ENCODE measurements at places on chromosomes 5 and 9.

- peaks cover 3% of the 10 kb centered on the region for H3K4me1 ChIP-seq
- no peaks in the 10 kb centered on the region for H3K36me3 ChIP-seq
- no peak overlapping the region for H3K4me3 ChIP-seq
These were observed 69.6 kb upstream of the LRRTM2 start for GRCh38 chr5:138944527-138945322.

GRCh38 chr5:139677736-139678613, 29.8 kb downstream of the CXXC5 start:
- H3K36me3 ChIP-seq = peaks cover 14% of the 10 kb centered on the region
- no peak for DNase-seq
- no peak overlapping the region for H3K4me3 ChIP-seq
- H3K4me1 ChIP-seq = peaks cover 10% of the 10 kb centered on the region

GRCh38 chr5:159444441-159445082, 114.3 kb upstream of the IL12B start:
- no peak overlapping the region for H3K27ac ChIP-seq
- H3K4me1 ChIP-seq = no peaks in the 10 kb centered on the region
- H3K36me3 ChIP-seq = no peaks in the 10 kb centered on the region
- no peak overlapping the region for H3K4me3 ChIP-seq
- DNase-seq = peak; percentile 18

DNA sequence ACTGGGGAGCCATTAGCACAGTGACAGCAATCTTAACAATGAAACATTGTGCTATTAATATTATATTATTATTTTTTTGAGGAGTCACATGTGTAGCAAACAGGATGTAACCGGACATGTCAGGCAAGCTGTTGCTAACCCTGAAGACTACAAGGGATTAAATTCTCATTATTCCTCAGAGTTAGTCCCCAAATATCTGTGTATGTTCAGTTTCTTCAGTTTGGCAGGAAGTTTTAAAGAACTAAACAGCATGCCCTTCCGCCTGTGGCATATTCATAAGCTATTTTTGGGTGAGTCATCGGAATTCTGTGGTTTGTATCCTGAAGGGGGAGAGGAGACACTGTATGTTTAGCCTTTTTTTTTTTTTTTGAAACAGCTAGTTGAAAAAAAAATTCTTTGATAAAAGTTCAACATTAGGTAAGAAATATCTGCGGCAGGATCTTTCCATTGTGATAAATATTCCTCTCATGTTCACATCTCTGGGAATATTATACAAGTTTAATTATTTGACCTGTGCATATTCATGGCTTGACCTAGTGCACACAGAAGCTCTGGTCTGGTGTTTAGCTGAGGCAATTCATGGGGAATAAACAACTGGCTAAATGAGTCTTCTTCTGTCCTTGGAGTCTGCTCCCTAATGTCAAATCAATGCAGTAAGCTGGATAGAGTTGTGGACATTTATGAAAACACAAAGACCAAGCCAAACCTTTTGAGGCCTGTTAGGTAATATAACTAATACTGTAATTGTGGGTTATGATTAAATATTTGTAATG, 202.7 kb upstream of the CDKN2B start:
- no peaks in the 10 kb centered on the region for H3K27me3 ChIP-seq
- no peaks in the 10 kb centered on the region for H3K36me3 ChIP-seq
- no peaks in the 10 kb centered on the region for H3K4me1 ChIP-seq
- DNase-seq = no peak
- H3K27ac ChIP-seq = no peak overlapping the region

DNA sequence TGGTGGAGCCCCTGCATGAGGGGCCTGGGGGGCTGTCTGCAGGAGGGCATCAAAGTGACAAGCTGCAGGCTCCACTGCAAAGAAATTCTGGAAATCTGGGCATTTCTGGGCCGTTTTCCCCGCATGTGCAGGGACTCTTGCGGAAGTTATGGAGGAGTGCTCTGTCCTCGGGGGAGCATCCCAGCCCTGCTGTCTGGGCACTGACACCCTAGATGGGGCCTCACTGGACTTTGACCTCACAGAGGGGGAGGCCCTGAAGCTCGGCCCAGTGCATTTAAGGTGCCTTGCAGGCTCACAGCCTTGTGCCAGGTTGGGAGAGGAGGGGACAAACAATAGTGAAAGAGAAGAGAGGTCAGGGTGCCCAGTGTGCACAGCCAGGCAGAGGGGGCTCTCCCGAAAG, 35.4 kb downstream of the LHX3 start:
- H3K27me3 ChIP-seq = no peaks in the 10 kb centered on the region
- no peak for DNase-seq
- no peak overlapping the region for H3K4me3 ChIP-seq
- H3K36me3 ChIP-seq = no peaks in the 10 kb centered on the region
- no peak overlapping the region for H3K27ac ChIP-seq

- H3K4me3 ChIP-seq = no peak overlapping the region
These were observed 4.4 kb downstream of the SLC22A4 start for GRCh38 chr5:132298298-132299212.

- H3K4me3 ChIP-seq = no peak overlapping the region
- H3K27me3 ChIP-seq = no peaks in the 10 kb centered on the region
These were observed 29.9 kb downstream of the GLT6D1 start for GRCh38 chr9:135609366-135609955.

DNA sequence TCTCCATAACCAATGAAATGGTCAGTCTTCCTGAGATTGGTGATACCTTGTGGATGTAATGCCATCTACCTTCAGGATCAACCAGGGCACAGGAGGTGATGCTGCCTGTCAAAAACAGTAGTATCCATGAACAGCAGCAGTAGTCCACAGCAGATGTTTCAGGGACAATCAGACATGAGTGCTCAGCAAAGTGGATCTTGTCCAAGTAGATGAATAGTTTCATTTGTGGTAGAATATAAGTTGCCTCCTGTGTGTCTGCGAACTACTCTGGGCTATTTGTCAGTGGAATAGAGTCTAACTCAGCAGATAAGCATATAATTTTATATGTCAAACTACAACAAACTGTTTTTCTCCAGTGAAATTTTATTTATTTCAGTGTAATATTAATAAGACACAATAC, 1860.1 kb upstream of the ACO1 start:
- H3K4me3 ChIP-seq = no peak overlapping the region
- no peaks in the 10 kb centered on the region for H3K4me1 ChIP-seq
- H3K27me3 ChIP-seq = no peaks in the 10 kb centered on the region
- no peak for DNase-seq
- H3K27ac ChIP-seq = no peak overlapping the region

GRCh38 chr5:59746241-59746765, 147.2 kb downstream of the PDE4D start:
- no peak overlapping the region for H3K27ac ChIP-seq
- H3K36me3 ChIP-seq = no peaks in the 10 kb centered on the region
- no peak for DNase-seq
- no peaks in the 10 kb centered on the region for H3K4me1 ChIP-seq
- no peak overlapping the region for H3K4me3 ChIP-seq

DNA sequence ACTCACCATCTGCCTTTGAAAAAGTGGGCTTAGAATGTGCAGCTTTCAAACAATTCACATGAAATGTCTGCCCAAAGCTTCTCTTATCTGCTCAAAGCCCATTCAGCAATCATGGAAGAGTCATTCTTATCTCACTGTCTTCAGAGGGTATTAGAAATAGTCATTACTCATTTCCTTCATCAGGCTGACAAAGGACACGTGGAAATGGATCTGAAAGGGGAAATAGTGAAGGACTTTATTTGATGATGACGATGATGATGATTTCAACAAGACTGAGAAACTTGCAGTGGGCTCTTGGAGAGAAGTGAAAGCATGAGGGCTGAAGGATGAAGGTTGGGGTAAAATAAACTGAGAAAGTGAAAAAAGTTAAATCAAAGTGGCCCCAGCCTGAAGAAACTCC, 194.3 kb downstream of the SMARCA2 start:
- DNase-seq = no peak
- H3K36me3 ChIP-seq = no peaks in the 10 kb centered on the region
- no peak overlapping the region for H3K4me3 ChIP-seq
- H3K27ac ChIP-seq = no peak overlapping the region
- no peaks in the 10 kb centered on the region for H3K27me3 ChIP-seq

DNA sequence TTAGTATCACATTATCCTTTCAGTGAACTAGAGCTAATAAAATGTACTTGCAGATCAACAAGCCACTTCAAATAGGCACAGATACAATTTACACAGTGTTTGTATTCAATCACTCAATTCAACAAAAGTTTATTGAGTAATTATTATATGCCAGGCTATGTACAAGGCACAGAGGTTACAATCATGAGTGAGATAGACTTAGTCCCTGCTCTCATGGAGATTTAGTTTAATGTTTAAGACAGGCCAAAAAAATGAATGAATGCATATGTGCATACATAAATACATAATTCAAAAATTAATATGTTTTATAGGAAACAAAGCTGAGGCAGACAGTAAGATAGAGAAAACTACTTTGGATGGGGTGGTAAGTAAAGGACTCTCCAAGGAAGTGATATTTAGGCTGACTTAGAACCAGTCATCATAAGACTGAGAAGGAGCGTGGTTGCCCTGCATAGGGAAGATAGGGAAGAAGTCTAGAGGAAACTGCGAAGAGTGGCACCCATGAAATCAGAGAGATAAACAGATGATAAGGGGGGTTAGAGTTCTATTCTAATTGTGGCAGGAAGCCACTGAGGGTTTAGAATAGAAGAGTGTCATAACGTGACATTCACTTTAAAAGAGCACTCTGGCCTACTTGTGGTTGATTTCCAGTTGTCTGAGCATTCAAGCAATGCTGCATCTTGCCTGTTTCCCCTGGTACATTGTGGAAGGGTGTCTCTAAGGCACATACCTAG, 49.7 kb upstream of the GRAMD2B start:
- H3K4me3 ChIP-seq = no peak overlapping the region
- no peak overlapping the region for H3K27ac ChIP-seq
- peaks cover 9% of the 10 kb centered on the region for H3K4me1 ChIP-seq
- no peaks in the 10 kb centered on the region for H3K36me3 ChIP-seq

GRCh38 chr5:157955541-157956172, 96.7 kb upstream of the CLINT1 start:
- no peaks in the 10 kb centered on the region for H3K4me1 ChIP-seq
- no peaks in the 10 kb centered on the region for H3K36me3 ChIP-seq
- no peaks in the 10 kb centered on the region for H3K27me3 ChIP-seq
- no peak overlapping the region for H3K4me3 ChIP-seq

- peaks cover 11% of the 10 kb centered on the region for H3K4me1 ChIP-seq
- no peaks in the 10 kb centered on the region for H3K36me3 ChIP-seq
- no peak for DNase-seq
These were observed 74.5 kb upstream of the TBCA start for GRCh38 chr5:77850536-77851175.

- H3K27ac ChIP-seq = no peak overlapping the region
- no peak overlapping the region for H3K4me3 ChIP-seq
- H3K36me3 ChIP-seq = no peaks in the 10 kb centered on the region
- DNase-seq = no peak
- H3K4me1 ChIP-seq = peaks cover 9% of the 10 kb centered on the region
These were observed 11.4 kb upstream of the NRARP start for GRCh38 chr9:137313326-137313936.

- no peaks in the 10 kb centered on the region for H3K4me1 ChIP-seq
- H3K27me3 ChIP-seq = no peaks in the 10 kb centered on the region
- no peak for DNase-seq
These were observed 51.1 kb upstream of the COL5A1 start for GRCh38 chr9:134590240-134591081.

DNA sequence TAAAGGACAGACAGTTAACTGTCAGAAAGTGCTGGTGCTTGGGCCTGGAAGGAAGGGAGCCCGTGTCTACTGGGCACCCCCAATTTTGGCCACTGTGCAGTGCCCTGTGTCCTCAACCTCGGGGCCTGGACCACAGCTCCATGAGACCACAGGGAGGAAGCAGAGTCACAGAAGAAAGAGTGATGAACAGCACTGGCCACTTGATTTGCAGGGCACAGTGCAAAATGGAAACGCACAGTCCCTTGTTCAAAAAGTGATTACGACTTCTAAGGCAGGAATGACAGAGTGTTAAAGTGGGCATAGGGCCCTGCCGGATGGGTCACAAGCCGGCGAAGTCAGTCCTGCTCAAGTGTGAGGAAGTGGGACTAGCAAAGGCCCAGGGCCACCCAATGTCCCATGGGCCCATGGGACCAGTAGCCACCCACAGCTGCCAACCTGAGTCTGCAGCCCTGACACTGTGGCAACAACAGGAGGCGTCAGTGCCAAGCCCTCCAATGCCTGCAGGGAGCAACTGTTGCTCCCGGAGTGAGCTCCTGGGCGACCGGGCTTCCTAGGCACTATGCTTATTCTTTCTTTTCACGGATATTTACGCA, 85.4 kb downstream of the ADAMTS2 start:
- H3K27ac ChIP-seq = no peak overlapping the region
- H3K4me1 ChIP-seq = peaks cover 4% of the 10 kb centered on the region
- H3K4me3 ChIP-seq = no peak overlapping the region
- no peaks in the 10 kb centered on the region for H3K36me3 ChIP-seq
- DNase-seq = no peak
- H3K27me3 ChIP-seq = no peaks in the 10 kb centered on the region

GRCh38 chr5:73420666-73421065, 27.9 kb downstream of the FOXD1 start:
- no peak for DNase-seq
- H3K27ac ChIP-seq = no peak overlapping the region
- no peaks in the 10 kb centered on the region for H3K36me3 ChIP-seq
- H3K4me3 ChIP-seq = no peak overlapping the region

DNA sequence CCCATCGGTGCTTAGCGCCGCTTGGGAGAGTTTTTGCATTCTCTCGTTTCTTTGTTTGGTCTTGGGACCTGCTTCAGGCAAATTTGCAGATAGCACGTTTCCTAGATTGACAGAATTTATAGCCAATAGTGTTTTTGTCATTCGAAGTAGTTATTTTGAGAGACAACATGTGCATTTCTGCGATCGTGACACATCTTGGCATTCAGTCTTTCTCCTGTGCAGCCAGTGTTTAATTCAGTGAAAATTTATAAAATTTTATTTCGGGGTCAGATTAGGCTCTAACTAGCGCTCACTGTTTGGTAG, 830 bp downstream of the PRRC1 start:
- H3K36me3 ChIP-seq = no peaks in the 10 kb centered on the region
- H3K27ac ChIP-seq = no peak overlapping the region
- H3K4me3 ChIP-seq = peak overlapping the region; percentile 59
- H3K27me3 ChIP-seq = no peaks in the 10 kb centered on the region
- DNase-seq = no peak

GRCh38 chr9:129173296-129174101, 4.6 kb downstream of the IER5L start:
- H3K36me3 ChIP-seq = no peaks in the 10 kb centered on the region
- H3K4me3 ChIP-seq = peak overlapping the region; percentile 49
- no peak overlapping the region for H3K27ac ChIP-seq
- peaks cover 20% of the 10 kb centered on the region for H3K27me3 ChIP-seq
- DNase-seq = no peak
- peaks cover 3% of the 10 kb centered on the region for H3K4me1 ChIP-seq

Measured in iPS DF 6.9 (cell line).